ENCODE measurements at places on chromosomes 2 and 18.

DNA sequence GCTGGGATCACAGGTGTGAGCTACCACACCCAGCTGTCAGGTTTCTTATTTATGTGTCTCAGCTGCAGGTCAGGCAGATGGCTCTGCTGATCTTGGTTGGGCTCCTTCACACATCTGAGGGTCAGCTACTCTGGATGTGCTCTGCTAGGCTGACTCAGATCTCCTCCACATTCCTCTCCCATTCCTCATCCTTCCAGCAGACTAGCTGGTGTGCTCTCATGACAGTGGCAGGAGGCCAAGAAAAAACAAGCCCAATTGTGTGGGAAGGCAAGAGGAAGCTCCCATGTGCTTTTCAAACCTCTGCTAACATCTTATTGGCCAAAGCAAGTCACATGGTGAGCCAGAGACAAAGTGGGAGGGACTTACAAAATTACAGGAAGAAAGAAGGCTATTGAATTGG, 11.7 kb upstream of the MSH6 start:
- DNase-seq, result peak; percentile 84

DNA sequence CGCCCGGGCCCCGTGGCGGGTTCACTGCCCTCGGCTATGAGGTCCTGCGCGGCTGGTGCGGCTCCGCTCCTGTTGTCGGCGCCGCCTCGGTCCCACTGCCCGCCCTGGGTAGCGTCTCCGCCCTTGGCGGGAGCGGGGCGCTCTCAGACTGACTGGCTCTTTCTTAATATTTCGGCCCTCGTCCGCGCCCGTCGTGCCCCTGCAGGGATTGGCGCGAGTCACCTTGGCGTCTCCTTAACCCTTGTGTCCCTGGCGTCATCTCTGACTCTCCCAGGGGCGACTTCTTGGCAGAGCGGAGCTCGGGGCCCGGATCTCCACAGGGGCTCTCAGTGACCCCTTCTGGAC, 1.3 kb downstream of the PTMA start:
- DNase-seq, result peak; percentile 18

DNA sequence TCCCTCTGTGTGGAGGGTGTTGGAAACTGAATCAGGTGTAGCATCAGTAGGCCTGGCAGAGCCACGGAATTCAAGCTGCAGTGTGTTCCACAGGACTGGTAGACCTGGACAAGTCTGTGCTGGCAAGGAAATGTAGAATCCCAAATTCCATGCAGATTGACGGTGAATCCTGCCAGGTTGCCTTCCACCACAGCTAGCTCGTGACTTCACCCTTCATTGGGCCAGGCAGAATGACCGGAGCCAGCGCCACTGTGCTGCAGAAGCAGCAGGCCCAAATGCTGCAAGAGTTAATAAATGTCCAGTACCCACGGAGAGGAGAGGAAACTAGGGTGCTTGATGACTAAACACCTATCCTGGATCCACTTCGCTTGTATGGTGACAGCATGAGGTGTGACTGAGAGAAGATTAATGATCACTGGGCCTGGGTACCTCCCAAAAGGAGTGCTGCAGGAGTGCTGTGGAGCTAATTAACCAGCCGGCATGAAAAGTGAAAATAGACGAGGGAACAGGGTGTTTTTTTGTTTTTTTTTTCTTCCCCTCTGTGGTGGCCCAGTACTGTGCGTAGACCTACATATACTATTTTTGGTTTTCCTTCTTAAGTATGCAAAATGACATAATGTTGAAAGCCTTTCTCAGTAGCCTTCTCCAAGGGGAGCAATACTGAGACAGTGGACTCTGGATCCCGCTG, 122.2 kb downstream of the TANC1 start:
- DNase-seq, result no peak

GRCh38 chr2:238389988-238390589, 36.6 kb upstream of the ASB1 start:
- DNase-seq, result peak; percentile 22

- DNase-seq, result no peak
Observed at GRCh38 chr2:12240206-12240605, 476.5 kb upstream of the TRIB2 start.

GRCh38 chr2:20573620-20574422, 77.1 kb downstream of the HS1BP3 start:
- no peak for DNase-seq

DNA sequence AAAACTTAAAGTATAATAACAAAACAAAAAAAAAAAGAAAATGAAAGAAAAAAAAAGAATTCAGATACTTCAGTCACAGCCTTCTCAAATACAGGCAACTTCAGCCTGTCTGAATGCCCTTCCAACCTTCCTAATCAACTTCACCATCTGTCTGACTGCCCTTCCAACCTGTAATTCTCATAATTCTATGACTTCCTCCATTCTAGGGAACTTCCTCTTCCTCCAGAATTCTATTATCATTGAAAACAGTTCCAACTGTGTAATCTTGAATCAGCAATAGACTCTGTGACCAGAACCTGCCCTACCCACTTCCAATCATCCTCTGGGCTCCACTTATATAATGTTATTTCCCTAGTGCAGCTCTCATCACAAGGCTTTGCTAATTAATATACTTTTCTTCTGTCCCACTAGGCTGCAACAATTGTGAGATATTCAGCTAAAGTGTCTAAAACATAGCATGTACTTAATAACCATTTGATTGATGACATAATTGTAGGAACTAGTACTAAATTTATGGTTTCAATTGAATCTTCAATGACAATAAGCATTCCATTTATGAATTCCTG, 127.3 kb downstream of the UPP2 start:
- DNase-seq, result no peak

- no peak for DNase-seq
Observed at GRCh38 chr2:107591561-107592279, 235.0 kb upstream of the RGPD4 start.

- no peak for DNase-seq
Observed at GRCh38 chr2:44135296-44135695, 33.4 kb upstream of the PPM1B start.

DNA sequence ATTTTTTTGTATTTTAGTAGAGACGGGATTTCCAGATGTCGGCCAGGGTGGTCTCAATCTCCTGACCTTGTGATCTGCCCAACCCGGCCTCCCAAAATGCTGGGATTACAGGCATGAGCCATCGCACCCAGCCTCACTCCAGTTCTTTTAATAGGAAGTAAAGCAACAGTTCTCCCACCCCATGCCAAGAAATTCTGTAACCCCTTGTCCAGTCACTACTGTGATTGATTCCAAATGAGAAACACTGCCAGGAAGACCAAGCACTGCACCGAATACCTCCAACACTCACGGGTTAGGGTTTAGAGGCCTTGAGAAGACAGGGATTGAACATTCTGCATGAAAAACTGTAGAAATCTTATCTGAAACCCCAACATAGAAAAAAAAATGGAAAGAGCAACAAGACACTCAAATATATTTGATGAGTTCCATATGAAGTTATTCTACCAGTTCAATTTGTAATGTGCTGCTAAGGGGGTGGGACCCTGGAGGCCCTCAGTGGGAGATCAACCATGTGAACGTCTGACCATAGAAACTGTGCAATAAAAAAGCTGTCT, 48.2 kb upstream of the BIN1 start:
- DNase-seq, result no peak

GRCh38 chr2:129233166-129233565, 746.3 kb upstream of the RAB6C start:
- no peak for DNase-seq

- no peak for DNase-seq
Observed at GRCh38 chr2:215356948-215357461, 45.1 kb downstream of the ATIC start.

DNA sequence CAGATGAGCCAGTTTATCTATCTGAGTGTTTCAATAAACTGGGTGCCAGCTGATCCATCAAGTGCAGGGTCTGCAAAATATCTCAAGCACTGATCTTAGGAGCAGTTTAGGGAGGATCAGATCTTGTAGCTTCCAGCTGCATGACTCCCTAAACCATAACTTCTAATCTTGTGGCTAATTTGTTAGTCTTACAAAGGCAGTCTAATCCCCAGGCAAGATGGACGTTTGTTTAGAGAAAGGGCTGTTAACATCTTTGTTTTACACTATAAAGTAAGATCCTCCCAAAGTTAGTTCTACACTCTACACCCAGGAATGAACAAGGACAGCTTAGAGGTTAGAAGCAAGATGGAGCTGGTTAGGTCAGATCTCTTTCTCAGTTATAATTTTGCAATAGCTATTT, 28.7 kb upstream of the HNMT start:
- DNase-seq, result no peak

GRCh38 chr2:124756048-124756447, 731.0 kb downstream of the CNTNAP5 start:
- no peak for DNase-seq

- no peak for DNase-seq
Observed at GRCh38 chr2:10425699-10426098, 22.4 kb downstream of the ODC1 start.

DNA sequence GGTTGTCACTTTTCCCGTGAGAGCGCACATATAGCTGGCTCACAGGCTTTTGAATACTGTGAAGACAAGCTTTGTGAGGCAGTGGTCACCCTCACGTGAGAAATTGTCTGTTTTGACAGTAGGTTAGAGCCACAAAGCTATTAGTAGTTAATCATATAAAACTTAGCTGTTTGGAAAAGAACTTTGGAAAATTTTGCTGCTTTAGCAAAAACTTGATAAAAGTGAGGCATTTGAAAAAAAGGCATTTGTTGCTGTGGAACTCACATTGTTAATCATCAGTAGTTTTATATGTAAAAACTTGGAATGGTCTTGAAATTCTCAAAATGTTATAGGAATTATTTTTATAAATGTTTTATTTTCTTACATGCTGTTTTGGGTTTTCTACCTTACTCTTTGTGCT, 22.3 kb downstream of the C2orf74 start:
- no peak for DNase-seq

- no peak for DNase-seq
Observed at GRCh38 chr2:206521115-206521514, 77.8 kb downstream of the ADAM23 start.

GRCh38 chr18:37335409-37335736, 230.2 kb downstream of the CELF4 start:
- no peak for DNase-seq

DNA sequence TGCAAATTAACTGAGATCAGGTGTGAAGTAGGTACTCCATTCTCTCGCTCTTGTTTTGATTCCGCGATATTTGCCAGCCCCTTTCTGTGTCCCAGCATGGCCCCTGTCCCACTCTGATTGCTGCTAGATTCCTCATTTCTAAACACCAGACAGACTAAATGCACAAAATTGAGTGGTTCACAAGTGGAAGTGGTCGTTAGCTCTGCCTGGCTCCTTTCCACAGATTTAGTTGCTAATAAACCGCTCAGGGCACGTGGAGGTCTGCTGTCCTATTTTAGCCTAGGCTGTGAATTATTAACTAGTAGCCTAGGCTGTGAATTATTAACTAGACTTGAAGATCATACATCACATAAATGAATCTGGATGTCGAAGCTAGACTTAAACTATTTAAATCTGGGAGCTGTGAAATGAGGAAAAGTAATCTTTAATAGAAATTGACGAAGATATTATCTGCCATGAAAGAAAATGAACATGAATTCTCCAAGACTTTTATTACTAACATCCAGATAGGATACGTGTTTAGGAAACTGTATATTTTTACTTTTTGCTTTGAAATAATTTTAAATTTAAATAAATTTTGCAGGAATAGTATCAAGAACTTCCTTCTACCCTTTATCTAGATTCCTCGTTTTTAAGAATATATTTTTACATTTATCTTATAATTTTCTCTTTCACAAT, 3.7 kb downstream of the IL1RL2 start:
- DNase-seq, result no peak

GRCh38 chr2:69253112-69253511, 133.9 kb downstream of the GFPT1 start:
- no peak for DNase-seq

DNA sequence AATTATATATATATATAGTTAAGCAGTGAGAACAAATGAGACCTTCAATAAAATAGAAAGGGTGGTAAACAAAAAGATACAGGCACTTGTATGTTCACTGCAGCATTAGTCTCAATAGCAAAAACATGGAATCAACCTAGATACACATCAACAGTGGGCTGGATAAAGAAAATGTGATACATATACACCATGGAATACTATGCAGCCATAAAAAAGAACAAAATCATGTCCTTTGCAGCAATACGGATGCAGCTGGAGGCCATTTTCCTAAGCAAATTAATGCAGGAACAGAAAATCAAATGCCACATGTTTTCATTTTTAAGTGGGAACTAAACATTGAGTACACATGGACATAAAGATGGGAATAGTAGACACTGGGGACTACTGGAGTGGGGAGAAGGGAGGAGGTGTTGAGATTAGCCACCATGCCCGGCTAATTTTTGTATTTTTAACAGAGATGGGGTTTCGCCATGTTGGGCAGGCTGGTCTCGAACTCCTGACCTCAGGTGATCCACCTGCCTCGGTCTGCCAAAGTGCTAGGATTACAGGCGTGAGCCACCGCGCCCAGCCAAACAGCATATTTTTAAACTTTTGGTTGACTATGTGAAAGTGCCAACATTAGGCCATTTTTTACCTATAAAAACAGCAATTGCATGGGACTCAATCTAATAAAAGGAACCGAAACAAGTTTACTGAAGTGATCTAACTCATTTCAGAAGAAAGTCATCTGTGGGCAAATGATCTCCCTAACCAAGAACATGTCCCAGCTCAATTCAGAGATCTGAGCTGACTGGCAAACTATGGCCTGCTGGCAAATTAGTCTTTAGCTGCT, 23.7 kb downstream of the ICA1L start:
- DNase-seq, result no peak

GRCh38 chr18:47911877-47912276, 18.6 kb downstream of the SMAD2 start:
- no peak for DNase-seq

DNA sequence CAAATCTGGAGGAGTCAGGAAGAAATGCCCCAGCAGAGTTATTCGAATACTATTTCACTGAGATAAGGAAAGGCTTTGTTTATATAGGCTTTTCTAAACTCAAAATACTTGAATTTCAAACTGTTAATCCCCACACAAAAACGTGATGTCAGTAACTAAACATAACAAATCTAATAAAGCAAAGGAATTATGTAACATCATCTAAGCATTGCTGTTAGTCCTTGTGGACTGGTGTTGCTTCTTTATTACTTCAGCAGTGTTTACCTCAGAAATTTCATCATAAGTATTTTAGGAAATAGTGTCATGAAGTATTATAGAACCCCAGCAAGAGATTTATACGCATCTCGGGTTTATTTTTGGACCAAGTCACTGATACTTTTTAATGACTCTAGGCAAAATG, 19.7 kb upstream of the SANBR start:
- DNase-seq, result no peak

- DNase-seq, result no peak
Observed at GRCh38 chr2:206855585-206856433, 83.5 kb upstream of the CPO start.

DNA sequence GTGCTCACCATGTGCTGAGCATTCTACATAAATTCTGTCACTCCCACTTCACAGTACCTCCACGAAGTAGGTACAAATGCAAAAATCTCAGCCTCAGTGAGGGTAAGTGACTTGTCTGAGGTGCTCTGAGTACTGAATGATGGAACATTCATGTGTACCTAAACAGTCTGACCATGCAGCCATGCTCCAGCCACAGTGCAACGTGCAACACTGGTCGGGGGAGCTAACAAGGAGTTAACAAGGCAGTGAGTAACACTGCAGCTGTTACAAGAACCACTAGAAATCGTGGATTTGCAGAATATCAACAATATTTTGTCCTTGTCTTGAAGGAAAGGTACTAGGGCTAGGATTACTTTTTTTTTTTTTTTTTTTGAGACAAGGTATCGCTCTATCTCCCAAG, 36.6 kb upstream of the NDUFV2 start:
- DNase-seq, result no peak

GRCh38 chr2:19733951-19734425, 167.8 kb downstream of the TTC32 start:
- DNase-seq, result no peak

Measured in inflammatory macrophage (primary cell).